Retinal pigment epithelial cell (primary cell): ENCODE measurements at places on chromosomes 4 and X.

- DNase-seq, result no peak
Measured at GRCh38 chr4:15717086-15717485, 14.2 kb downstream of the BST1 start.

GRCh38 chr4:6991249-6991648 is 51.9 kb upstream of the TADA2B start:
- no peak for DNase-seq

DNA sequence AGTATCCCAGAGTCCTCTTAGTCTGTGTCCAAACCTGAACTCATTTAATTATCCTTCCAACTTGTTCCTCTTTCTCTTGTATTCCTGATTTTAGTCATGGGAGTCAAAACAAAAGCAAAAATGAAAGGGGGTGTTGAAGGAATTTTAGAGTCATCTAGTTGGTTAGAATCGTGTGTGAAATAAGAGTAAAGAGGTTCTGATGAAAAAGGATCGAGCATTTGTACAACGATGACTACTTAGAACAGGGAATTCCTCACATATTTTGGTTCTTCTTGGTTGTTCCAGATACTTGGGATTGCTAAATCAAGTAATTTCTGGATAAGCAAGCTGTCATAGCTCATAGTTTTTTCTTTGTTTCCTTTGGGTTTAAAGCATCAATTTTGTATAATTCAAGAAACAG is 194.4 kb downstream of the BCOR start:
- no peak for DNase-seq

GRCh38 chrX:40079572-40079971 is 18.2 kb downstream of the BCOR start:
- DNase-seq, result no peak

GRCh38 chr4:120078216-120078615 is 11.6 kb upstream of the MAD2L1 start:
- DNase-seq, result no peak

GRCh38 chr4:76060506-76060905 is 14.0 kb upstream of the ART3 start:
- DNase-seq, result no peak

DNA sequence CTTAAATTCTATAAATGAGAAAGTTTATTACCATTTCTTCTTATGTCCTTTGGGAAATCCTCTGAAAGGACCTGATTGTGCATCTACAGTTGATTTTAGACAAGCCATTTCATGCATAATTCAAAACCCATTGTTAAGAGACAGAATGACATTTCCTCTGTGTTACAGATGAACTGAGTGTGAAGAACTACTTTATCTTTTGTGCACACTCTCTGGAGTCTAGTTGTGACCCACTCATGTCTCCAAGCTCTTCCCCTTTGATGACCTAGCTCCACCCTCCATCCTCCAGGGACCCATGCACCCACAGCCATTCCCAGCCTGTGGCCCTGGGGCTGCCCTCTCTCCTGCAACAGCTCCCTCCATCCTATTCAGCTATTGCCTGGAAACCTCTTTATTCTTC is 57.5 kb upstream of the BMPR1B start:
- no peak for DNase-seq

- peak; percentile 64 for DNase-seq
Measured at GRCh38 chr4:124514588-124514987, 197.9 kb downstream of the ANKRD50 start.

DNA sequence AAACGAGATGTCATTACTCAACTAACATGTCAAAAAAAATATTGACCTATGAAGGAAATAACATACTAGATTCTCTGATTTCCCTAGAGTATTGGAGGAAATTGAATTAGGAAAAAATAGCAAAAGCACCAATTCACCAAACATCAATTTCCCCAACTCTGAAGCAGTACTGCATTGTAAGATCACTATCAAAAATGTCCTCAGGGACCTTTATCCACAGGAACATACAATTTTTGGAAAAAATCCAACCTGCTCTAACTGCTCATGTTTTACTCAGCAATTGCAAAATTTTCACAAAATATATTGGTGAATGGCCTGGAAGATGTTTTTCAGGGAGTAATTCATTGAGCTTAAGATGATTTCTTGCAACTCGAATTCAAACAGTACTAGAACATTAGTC is 239.0 kb upstream of the GIMD1 start:
- no peak for DNase-seq

GRCh38 chr4:148441624-148441985 is 609 bp downstream of the NR3C2 start:
- no peak for DNase-seq

GRCh38 chr4:168569931-168570276 is 73.1 kb downstream of the PALLD start:
- DNase-seq, result no peak

- no peak for DNase-seq
Measured at GRCh38 chrX:53715346-53715924, 28.9 kb upstream of the HUWE1 start.

GRCh38 chr4:25857403-25857802 is 5.4 kb downstream of the SEL1L3 start:
- no peak for DNase-seq

DNA sequence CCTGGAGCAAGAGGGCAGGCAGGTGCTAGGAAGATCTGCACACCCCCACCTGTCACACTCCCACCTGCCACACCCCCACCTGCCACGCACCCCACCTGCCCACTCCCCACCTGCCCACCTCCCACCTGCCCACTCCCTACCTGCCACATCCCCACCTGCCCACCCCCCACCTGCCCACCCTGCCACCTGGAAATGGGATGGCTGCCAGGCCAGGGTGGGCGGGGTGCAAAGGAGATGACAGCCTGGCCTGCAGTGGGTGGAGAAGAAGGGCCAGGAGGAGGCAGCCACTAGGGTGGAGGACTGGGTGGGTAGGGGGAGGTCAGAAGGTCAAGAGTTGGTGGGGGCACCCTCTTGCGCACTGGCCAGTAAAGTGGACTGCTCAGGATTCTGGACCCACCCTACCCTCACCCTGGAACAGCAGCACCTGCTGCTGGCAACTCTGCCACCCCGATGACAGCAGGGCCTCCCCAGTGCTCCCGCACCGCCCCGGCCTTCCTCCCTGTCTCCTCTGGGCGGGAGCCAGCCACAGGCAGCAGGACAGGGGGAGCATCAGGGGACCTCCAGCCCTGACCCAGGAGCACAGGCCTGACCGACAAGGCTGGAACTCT is 66.8 kb upstream of the NKX1-1 start:
- DNase-seq, result no peak

DNA sequence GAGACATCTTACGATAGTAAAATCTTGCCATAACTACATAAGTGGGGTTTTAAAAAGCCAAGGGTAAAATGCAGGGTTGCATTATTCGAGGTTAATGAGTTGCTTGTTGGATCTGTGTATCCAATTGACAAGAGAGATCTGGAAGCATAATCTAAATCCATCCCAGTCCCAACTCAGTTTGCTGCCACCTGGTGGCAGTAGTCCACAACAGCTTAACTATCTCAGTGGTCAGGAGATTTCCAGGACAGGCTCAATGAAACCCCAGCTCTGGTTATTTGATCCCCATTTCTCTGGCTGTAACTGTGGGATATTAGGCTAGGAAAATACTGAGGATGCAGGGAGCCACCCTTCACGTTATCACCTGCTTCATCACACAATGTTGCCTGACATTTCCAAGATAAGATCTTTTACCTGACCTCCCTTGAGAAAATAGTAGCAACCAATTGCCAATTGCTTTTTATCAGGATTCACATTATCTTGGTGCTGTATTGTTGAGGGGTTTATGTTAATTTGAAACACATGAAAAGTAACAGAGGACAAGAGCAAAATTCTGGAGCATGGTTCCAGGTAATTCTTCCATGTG is 88.2 kb upstream of the TNIP3 start:
- DNase-seq, result peak; percentile 14

GRCh38 chrX:63809173-63809572 is 24.2 kb upstream of the ARHGEF9 start:
- DNase-seq, result no peak

- DNase-seq, result no peak
Measured at GRCh38 chrX:18119856-18120255, 100.8 kb downstream of the BEND2 start.

DNA sequence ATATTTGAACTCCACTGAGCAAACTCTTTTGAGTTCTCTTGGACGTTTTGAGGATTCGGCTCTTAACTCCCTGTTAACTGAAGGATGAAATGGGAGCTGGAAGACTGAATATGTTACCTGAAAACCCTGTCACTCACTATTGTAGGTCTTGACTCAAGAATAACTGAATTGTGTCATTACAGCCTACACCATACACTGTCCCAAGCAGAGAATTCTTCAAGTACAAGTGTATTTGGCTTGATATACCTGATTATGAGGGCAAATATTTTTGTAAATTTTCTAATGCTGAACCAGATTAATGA is 276.1 kb downstream of the CFAP299 start:
- no peak for DNase-seq

DNA sequence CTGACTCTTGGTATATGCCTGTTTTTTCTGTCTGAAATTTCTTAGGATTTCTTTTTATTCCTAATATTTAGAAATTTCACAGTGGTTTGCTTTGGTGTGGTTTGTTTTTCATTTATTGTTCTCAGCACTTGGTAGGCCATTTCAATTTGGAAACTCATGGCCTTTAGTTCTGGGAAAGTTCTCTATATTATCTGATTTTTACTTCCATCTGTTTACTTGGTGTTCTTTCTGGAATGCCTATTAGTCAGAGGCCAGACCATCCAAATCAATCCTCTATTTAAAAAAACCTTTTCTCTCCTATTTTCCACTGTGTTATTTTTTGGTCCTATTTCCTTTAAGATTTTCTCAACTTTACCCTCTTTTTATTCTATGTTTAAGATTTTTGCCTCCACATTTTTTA is 188.1 kb upstream of the SFRP2 start:
- DNase-seq, result no peak

GRCh38 chrX:38561951-38562719 is 793 bp downstream of the TSPAN7 start:
- no peak for DNase-seq

- peak; percentile 9 for DNase-seq
Measured at GRCh38 chr4:184598753-184599491, 50.3 kb downstream of the CASP3 start.

GRCh38 chrX:18961686-18962085 is 22.2 kb downstream of the PHKA2 start:
- DNase-seq, result no peak

DNA sequence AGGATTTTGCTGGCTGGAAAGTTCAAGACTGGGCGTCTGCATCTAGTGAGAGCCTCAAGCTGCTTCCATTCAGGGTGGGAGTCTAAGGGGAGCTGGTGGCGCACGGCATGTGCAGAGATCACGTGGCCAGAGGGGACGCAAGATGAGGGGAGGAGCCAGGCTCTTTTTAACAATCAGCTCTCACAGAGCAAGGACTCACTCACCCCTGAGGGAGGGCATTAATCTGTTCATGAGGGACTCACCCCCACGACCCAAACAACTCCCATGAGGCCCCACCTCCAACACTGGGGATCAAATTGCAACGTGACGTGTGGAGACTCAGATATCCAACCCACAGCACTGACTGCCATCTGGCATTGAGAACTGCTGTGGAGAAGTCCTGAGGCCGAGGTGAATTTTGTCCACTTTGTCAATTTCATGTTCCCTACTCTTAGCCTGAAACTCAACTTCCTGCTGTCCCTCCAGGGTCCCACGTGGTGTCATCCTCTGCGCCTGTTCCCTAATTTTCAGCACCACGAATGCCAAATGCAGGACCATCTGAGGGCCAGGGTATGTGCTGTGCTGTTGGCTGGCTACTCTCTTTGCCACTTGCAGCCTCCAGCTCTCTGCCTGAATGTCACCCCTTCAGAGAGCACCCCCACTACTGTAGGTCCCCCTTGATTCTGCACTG is 5.6 kb downstream of the ZFP92 start:
- no peak for DNase-seq

- no peak for DNase-seq
Measured at GRCh38 chr4:121479808-121480207, 99.0 kb upstream of the QRFPR start.

DNA sequence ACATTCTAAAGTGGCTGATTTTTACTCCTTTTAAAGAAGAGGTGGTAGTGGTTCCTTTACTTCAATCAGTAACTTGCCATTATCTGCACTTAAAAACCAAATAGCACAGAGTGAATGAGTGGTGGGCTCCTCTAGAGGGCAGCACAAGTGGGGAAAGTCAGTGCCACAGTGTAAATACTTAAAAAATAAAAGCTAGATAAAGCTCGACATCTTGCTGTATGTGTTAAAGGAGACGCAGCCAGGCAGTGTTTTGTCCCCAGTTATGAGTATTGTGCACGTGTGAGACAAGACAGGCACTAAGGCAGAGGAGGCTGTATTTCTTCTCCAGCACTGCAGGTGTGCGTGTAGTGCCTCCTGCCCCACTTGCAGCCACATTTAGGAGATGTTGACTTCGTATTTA is 24.6 kb downstream of the NAP1L5 start:
- DNase-seq, result no peak

- DNase-seq, result no peak
Measured at GRCh38 chr4:114654592-114654991, 56.0 kb downstream of the UGT8 start.

DNA sequence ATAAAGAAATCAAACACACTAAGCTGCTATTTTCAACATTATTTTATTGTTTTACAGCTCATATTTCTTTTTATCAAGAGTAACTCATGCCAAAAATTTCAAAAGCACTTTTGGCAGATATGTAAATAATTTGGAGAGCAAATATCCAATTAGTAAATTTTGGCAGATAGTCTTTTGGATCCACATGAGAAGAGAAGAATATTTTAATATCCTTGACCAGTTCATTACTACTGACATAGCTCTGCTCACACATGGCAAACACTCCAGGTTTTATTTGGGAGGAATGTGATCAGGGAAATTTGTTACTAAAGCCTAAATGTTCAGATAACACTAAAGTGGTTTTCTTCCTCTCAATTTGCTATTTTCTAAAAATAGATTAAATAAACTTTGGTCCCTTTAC is 1054.3 kb downstream of the FAT4 start:
- no peak for DNase-seq

DNA sequence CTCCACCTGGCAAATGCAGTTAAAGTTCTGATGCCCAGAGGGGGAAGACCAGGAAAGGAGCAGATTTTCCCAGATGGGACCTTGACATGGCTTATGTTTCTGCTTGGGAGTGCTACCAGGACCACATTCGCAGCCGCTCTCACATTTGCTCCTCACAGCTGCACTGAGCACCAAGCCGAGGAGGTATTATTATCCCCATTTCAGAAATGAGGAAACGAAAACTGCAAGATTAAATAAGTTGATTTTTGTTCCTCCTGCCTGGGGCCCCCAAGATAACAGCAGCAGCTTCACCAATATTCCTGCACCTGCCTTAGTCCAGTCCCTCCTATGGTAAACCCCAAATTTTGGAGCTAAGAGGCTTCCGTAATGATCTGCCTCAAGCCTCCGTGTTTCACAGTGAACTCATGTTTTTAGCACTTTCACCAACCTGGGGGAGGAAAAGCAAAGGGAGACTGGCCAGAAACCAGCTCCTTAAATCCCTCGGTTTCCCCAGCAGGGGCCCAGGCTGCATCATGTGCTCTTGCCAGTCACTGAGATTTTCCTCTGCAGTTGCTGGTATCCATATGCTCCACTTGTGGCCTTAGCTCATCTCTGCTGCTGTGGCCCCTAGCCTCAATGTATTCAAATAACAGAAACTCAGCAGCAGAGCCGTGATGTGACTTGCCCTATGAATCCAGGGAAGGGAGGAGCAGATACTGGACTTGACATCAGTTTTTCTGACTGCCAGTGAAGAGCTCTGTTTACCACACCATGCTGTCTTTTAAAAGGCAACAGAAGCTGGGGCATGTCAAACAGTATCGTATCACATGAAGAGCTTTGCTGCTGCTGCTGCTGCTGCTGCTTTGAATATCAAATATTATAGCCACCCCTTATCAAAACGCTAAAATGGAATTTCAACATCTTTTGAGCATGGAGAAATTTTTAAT is 95.5 kb upstream of the KLHL13 start:
- no peak for DNase-seq
